ENCODE measurements at places on chromosomes 12 and 14.

- no peak for DNase-seq
Measured at GRCh38 chr12:115109863-115110262, 425.9 kb upstream of the TBX3 start.

- DNase-seq: no peak
Measured at GRCh38 chr12:61188801-61189595, 1071.2 kb upstream of the USP15 start.

- no peak for DNase-seq
Measured at GRCh38 chr14:21579976-21580375, at the start of gene OR10G3. Gene OR10G3 (minus strand): TSS chr14:21580076. CDS start chr14:21570744, 9,332 bp downstream.

DNA sequence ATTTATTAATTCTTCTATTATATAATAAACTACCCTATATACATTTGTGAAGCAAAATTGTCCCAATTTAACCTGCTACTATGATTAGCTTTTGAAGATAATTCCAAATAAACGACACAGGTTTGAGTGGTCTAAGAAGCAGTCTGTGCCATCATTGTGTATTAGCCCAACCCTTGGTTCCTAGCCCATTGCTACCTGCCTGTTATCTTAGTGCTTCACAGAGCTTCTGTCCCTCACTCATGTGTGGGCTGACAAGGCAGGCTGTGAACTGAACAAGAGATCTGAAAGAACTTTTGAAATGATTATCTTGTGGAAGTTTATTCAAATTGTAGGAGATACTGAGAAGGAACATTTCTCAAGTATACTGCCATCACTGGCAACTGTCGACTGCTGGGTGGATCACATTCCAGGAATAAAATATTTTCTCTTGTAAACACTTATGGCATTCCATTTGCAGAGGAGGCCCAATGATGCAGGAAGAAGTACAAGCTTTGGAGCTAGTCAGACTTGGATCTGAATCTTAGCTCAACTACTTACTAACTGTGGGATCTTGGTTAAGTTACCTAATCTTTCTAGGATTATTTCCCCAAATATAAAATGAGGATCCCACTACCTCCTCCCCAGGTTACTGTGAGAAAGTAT is 7.8 kb upstream of the MTERF2 start:
- no peak for DNase-seq

- DNase-seq: no peak
Measured at GRCh38 chr12:22340143-22340542, 5.6 kb upstream of the ST8SIA1 start.

All from lung microvascular endothelial cell (primary cell).